ENCODE measurements at places on chromosomes 5 and 9.

DNA sequence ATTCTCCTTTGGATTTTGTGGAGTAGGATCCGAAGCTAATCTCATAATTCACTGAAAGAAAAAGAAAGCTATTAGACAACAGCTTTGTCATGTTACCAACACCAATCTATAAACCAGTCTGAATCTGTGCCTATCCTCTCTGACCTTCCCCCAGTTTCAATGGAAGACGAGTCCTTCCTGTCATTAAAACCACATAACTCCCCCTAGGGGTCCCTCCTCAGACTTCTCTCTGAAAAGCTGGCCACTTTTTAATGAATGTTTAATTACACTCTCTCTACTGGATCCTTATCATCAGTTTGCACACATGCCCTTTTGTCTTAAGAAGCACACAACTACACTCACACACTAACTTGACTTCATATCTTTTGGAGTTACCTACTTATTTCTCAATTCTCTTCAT is 98.0 kb upstream of the TSLP start:
- no peak for DNase-seq

DNA sequence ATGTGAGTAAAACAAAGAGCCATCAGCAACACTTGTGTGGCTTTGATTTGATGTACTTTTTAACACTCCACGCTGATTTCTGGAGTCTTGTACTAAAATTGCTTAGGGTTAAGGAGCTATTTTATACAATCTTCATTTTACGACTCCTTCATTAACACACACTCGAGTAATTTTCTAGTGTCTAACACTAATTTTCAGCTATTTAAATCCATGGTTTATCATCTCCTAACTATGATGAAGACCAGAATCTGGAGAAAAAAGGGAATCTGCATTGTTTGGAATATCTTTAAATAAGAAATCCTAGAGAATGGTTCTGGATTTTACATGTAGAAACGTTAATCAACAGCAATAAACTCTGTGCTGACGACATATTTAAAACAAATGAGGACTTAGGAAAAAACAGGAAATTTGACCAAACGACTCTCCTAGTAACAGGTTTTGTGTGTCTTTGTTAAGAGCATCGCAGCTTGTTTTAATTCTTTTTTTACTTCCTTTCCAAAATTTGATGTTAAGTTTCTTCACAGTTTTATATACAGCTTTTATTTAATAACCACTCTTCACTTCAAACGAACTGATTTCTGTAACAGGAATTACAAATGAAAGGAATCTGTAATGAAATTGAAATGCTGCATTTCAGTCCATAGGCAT is 138.5 kb downstream of the AOPEP start:
- DNase-seq = peak; percentile 46

DNA sequence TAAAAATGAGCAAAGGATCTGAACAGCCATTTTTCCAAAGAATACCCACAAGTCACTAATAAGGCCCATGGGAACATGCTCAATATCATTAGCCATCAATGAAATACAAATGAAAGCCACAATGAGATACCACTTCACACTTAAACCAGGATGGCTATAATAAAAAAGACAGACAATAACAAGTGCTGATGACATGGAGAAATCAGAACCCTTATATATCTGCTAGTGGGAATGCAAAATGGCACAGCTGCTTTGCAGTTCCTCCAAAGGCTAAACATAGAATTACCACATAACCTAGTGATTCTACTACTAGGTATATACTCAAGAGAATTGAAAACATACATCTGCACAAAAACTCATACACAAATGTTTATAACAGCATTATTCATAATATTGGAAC is 83.7 kb downstream of the HOMER1 start:
- no peak for DNase-seq

DNA sequence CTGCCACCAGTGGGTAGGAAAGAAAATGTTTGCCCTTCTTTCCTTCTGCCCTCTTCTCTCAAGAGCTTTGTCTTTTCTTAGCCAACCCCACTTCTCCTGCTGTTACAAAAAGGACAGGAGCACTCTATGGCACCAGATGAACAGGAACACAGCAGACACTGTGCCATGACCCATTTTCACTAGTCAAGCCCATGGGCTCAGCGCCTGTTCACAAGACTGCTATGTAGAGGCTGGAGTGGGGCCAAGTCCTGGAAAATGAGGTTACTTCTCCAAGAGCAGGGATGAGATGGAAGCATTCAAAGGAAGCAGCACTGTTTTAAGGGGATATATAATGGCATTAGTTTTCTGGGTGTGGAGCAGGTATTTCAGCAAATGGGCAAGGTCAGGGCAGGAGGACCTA is 46.8 kb upstream of the GRAMD2B start:
- no peak for DNase-seq

DNA sequence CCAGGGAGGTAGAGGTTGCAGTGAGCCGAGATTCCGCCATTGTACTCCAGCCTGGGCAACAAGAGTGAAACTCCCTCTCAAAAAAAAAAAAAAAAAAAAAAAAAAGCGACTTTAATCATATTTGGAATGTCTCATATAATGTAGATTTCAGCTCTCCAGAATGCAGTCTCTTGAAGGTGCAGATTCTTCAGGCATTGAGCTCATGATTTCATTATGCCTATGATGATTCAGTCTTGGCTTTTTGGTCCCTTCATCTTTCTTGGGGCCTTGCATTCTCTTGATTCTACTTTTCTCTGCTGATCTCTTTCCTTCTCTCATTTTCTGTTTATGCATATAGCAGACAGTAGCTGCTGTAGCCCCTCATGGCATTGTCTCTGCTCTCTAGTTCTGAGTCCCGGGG is 22.9 kb downstream of the KDM4C start:
- no peak for DNase-seq

GRCh38 chr5:138439477-138440158 is 761 bp downstream of the REEP2 start:
- DNase-seq = peak; percentile 38

GRCh38 chr9:8708728-8709127 is 909.1 kb upstream of the DMAC1 start:
- DNase-seq = no peak

GRCh38 chr9:105541838-105542237 is 16.1 kb upstream of the FKTN start:
- no peak for DNase-seq

GRCh38 chr5:103498211-103498610 is 64.4 kb downstream of the NUDT12 start:
- DNase-seq = no peak
